ENCODE measurements at places on chromosomes 1 and 21.

DNA sequence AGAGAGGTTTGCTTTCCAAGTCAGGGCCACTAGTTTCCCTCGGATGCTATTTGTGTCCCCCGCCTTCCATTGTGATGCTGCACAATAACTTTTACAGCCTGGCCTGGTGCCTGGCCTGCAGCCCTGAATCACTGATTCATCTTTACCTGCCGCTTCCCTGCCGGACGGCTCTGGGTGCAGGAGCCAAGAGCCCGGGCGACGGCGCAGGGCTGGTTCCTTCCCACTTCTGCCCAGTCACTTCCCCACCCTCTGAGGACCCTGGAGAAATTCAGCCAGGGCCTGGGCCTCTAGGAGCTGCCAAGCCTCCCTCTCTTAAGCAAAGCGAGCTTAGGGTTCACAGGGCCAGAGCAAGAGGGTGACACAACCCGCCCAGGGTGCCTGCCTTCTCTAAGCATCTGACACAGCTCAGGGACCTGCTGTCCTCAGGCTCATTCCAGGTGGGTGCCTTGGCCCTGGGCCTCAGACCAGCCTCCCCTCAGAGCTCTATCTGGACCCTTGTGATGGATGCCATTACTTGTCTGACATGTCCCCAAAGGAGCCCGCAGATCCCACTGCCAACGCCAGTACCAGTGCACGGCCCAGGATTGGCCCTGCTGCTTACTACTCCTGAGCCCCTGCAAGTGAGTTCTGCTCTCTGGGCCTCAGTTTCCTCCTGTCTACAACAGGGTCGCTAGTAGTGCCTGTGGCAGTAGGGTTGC lies 381.0 kb upstream of the VAMP3 start:
- DNase-seq = no peak

GRCh38 chr1:74011736-74012135 lies 186.2 kb downstream of the LRRIQ3 start:
- DNase-seq = no peak

DNA sequence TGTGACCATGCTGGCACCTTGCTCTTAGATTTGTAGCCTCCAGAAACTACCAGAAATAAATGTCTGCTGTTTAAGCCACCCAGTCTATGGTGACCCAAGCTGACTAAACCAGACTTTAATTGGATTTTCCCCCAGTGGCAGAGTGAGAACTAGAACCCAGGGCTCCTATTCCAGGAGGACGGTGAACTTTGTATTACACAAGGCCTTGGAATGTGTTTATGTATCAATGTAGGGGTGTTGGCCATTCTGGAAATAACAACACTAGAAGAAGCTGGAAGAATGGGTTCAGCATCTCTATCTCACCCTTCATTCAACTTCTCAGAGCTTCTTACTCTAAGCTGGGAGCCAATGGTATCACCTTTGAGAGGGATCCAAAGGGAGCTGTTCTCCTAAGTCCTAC lies 37.0 kb downstream of the ARHGEF11 start:
- DNase-seq = no peak

DNA sequence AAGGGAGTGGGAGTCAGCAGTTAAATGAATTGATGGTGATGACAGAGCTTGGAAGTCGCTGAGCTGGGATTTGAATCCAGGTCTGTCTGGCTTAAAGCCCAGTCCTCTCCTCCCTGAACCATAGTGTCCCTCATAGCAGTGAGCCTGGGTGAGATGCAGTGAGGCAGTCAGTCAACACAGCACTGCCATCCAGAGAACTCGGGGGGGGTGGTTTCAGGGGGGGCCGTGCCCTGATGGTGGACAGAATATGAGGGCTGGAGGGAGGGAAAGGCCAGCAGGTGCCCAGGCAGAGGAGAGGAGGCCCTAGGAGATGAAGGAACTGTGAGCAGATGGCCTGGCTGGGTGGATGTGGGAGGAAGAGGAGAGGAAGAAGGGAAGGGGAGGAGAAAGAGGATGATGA lies 405.6 kb downstream of the PTPRU start:
- DNase-seq = no peak

- no peak for DNase-seq
Measured at GRCh38 chr1:40633931-40634376, 31.5 kb downstream of the RIMS3 start.

DNA sequence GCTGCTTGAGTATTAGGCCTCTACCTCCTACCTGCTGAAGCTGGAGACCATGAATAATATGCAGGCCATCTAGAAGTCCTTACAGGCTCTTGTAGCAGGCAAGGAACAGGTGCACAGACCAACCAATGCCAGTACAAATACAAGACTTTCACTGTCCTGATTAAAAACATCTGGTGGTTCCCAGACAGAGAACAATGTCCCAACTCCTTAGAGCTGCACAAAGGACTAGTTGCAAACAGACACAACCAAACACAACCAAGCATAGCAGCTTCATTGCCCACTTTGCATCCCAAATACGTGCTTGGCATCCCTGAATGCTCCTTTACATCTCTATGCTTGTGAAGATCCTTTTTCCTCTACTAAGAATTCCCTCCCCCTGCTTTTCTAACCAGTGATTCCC lies 98.1 kb upstream of the CXADR start:
- DNase-seq = no peak

DNA sequence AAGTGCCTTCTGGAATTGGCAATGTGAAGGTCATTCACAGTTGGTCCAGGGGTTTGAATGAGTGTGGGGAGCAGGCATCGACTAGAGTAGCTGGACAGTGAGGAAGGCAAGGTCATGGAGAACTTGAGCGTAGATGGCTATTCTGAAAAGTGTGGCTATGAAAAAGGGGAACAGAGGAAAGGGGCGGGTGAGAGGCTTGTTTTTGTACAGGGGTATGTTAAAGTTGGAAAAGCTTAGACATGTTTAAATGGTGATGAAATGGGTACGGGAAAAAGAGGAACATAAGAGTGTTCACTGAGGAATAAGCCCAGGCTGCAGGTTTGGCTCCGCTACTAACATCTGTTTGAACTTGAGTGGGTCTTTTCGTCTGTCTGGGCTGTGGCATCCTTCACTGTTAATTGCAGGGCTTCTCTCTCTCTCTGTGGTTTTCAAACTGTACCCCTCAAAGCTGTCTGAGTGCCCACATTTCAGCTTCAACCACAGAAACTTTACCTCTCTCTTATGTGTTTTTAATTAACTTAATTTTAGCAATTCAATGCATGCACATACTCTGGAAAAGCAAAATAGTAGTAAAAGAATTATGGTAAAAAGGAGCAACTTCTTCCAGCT lies 70.8 kb upstream of the COA6 start:
- DNase-seq = peak; percentile 50

DNA sequence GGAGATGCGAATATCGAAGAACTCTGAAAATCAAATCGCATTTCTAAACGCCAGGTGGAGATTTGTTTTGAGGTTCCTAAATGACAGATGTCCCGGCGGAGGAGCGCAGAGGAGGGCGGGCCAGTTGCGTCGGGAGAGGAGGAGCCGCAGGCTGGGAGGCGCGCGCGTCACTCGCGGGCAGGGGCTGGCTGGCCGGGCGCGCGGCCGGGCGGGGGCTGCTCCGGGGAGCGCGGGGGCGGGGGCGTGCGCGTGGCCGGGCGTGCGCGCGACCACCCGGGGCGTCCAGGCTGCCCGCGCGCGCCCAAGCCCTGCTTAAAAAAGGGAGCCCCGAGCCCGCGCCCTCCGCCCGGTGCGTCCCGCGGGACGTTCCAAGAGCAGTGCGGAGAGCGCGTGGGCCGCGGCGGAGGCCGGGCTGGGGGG lies 47.3 kb downstream of the H3-3A start:
- peak; percentile 82 for DNase-seq

- DNase-seq = no peak
Measured at GRCh38 chr1:44035726-44036408, 4.6 kb upstream of the SLC6A9 start.

- no peak for DNase-seq
Measured at GRCh38 chr1:205235951-205236350, 8.2 kb downstream of the TMCC2 start.

DNA sequence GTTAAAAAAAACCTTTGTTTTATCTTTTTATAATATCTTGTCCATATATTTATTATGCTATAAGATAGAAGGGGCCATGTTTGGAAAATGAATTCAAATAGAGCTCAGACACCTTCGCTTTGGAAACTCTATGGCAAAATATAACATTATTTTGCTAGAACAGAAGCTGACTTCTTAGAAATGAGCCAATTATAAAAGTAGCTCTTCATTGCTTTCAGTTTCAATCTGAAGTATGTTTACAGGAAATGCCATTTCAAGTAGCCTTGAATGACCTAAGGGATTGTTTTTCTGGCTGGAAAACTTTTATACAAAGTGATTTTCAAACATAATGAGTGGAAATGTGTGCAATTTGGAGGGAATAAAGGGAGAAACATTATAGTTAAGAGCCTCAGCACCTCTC lies 37.8 kb upstream of the GBP5 start:
- DNase-seq = peak; percentile 62

GRCh38 chr1:169217636-169218035 lies 111.1 kb downstream of the ATP1B1 start:
- peak; percentile 20 for DNase-seq

- peak; percentile 16 for DNase-seq
Measured at GRCh38 chr1:21818656-21819055, 6.6 kb downstream of the LDLRAD2 start.

DNA sequence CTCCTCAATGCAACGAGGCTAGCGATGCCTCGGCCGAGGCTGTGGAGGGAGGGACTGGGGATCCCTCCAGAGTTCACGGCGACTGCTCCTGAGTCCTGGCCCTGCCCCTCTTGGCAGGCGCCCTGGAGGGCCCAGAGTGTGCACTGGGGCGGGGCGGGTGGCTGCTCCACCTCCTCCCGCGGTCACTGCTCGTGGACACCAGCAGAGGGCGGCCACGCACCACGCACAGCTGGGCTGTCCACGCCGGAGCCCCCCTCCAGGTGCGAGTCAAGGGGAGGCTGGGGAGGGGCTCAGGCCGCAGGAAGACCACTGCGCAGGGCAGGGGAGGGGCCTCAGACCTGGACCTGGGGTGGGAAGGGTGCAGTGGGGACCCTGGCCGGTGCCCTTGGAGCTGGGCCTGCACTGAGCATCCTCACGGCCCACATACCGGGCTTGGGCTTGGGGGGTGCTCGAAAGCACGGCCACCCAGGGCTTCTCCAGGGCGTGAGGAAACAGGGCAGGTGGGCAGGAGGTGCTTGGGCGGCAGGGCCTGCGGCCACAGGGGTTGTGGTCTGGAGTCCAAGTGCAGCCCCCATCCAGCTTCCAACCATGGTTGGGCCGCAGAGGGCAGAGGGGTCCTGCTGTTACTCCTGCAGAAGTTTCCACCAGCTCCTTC lies 20.6 kb upstream of the TTC34 start:
- DNase-seq = peak; percentile 2

DNA sequence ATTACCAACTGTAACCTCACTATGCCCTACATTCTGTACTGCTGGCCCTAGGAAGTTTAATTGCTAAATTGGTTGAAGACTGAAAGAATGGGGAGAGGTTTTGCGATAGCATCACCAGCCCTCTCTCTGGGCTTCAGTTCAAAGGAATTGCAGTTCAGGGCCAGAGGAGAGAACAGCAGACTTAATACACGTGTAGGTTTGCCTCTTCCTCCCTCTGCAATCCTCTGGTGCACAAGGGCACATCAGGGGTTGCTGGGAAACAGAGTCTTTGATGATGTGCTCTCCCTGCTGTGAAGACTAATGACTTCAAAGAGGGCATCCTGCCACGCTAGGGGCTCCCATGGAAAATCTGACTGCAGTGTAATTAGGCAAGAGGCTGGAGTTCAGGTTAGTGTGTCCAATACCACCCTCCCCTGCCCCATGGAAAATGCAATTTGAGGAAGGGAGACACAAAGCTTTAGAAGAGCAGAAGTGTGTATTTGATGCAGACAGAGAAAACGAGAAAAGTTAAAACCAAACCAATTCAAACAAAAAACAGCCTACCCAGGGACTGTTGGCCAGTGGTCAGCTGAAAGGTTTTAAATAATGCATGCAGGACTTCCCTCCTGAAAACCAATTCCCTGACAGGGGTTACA lies 167.9 kb downstream of the ASTN1 start:
- DNase-seq = no peak

DNA sequence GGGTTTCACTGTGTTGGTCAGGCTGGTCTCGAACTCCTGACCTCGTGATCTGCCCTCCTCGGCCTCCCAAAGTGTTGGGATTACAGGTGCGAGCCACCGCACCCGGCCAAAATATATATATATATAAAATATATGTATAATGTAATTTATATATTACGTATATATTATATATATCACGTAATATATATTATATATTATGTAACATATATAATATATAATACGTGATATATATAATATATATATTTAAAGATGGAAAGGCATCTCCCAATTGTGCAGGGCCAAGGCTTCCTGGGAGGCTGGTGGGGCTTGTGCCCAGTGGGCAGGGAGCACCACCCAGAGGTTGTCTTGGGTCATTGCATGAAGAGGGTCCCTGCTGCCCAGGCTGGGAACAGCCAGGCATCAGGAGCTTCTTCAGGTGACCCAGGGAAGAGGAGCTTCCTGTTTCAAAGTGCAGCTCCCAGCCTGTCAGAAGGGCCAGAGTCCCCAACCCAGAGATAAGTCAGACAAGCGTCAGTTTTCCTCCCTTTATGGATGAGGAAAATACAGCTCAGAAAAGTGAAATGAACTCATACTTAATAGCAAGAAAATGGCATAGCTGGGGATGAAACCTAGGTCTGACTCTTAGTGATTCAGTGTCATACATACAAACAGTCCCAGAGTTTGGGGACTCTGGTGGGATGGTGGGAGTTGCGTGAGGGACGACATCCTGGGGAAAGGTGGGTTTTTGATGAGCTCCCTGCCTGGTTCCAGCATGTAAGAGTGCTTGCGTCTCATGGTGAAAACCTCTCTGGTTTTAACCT lies 12.0 kb downstream of the UBE2Q1 start:
- DNase-seq = peak; percentile 37

DNA sequence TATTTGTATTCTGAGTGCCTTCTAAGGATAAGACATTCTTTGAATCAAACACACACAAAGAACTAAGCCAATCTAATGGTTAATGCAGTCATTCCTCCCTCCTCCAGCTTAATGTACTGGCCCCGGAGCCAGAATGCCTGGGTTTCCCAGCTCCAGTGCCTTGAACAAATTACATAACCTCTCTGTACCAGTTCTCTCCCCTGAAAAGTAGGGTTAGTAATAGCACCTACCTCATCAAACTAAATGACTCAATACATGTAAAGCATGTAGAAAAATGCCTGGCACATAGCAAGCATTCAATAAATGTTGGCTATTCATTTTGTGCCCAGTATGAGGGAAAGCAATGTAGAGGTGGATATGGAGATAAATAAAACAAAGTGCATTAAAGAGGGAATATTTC lies 14.0 kb downstream of the C1orf52 start:
- no peak for DNase-seq

DNA sequence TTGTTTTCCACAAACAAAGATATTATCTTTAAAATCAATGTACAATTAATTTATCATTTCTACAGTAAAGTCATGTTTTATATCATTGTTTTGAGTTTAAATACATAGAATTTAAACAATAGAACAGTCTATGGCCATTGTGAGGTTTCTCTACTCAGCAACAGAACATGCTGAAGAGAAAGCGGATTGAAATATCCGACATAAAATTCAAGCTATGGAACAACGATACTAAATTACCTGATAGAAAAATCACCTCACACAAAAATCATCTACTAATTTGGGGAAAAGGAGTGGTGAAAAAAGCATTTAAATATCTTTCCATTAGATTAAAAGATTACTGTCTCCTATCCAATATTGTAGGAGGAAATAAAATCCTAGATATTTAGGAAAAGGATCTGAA lies 12.6 kb downstream of the CDKN2C start:
- DNase-seq = no peak

Data from inflammatory macrophage treated with lipopolysaccharide for 1 hour (primary cell).